HCEC 1CT (cell line): ENCODE measurements at places on chromosomes 7 and 10.

DNA sequence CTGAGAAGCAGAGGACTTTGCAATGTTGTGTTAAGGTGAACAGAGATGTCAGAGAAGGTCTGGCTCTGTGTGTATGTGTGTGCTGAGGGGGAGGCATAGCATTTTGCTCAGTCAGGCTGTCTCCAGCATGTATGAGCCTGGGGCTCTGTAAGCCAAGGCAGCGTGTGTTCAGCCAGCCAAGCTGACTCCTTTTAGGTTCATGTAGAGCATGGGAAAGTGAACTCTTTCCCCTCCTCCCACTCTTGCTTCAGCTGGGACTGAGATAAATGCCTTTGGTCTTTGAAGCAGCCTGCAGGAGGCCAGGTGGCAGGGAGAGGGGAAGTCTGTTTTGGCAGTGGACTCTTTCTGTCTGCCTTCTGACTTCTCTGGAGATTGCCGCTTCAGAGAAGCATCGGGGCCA is 3.8 kb downstream of the SFXN2 start:
- peak; percentile 20 for DNase-seq

DNA sequence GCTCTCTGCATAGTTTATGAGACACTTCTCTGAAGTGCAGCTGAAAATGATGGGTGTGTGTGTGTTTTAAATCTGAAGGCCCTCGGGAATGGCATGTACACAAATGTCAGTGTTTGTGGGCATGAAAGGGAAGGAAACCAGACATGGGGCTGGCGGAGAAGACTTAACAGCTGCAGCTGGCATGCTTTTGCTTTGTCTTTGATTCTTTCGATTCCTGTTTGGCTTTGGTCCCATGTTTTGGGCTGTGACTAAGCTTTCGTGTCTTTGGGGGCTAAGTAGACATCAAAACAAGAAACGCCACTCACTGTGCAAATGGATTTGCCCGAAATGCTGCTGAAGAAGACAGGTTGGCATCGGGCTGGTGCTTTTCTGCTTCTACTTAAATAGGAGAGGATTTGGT is 179.3 kb downstream of the PFKFB3 start:
- no peak for DNase-seq

DNA sequence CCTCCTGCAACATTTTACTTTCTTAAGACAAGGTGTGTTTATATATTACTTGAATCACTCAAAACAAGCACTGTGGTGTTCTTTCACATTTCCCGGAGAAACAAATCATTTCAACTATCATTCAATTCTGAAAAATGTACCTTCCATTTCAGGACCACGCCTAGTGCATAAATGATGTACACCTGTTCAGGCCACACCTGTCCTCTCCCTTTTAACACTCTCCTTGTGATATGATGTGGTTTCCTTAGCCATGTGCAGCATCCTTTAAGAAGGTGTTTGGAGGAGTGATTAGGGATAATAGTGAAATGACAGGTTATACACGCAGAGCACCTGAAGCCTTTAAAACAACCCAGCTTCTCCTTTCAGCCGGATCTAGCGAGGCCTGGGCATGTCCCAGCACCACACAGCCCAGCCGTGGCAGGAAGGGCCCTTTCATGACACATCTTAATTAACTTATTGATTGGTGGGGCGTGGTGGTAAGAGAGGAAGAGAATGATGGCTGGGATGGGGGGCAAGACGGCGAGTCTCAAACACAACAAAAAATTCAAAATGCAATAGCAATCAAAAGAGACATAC is 26.9 kb downstream of the ABLIM1 start:
- no peak for DNase-seq

DNA sequence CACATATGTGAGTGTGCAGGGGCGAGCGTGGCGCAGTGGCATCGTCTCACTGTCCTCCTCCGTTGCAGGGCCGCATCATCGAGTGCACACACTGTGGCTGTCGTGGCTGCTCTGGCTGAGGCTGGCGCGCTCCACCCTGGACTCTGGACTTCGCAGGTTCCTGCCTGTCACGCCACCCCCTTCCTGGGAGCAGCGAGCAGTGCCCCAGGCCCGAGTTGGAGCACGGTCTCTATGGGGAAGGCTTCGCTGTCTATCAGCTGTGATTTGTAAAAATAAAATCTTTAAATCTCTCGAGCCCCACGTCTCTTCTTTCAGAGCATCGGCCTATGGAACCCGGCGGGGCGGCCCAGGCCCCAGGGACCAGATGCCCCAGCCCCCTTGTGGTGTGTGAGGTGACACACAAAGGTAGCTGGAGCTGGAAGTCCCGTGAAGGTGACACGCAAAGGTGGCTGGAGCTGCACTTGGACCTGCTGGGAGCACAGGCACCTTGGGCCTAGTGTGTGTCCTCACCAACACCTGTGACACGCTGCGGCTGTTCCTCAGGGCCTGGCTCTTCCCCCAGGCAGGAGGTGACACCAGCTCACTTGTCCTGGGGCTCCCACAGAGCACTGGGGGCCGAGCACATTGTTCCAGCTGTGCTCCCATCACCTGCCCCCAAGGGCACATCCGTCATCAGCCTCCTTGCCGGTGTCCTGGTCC is 10.7 kb downstream of the BUD31 start:
- no peak for DNase-seq

DNA sequence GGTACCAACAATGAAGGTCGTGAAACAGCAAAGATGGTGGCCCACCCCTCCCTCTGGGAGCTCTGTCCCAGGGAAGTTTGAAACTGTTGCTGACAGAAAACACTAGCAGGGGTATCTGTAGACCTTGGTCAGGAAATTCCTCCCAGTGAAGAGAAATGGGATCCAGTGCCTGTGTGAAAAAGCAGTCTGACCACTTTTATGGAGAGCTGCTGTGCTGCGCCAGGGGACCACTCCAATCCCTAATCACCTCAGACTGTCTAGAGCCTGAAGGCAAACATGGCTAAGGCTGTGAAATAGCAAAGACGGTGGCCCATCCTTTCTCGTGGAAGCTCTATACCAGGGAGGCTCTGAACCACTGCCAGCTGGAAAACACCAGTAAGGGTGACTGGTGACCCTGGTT is 38.3 kb upstream of the TMEM140 start:
- DNase-seq, result no peak

DNA sequence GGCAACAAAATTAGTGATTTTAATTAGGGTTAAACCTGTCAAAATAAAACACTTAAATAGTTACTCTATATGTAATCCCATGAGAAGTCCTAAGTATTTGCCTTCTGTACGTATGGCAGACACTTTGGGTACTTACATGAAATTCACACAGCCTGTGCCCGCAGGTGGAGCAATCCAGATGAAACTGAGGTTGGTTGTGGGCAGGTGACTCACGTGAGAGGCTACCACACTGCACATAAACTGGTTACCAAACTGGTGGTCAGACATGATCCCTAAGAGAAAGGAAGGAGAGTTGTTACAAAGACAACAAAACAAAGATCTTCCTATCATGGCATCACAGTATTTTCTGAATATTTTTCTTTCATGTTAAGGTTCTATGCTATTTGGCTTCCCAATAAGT is 156.1 kb downstream of the RELN start:
- DNase-seq, result no peak

GRCh38 chr10:30056281-30056680 is 3.1 kb downstream of the JCAD start:
- DNase-seq, result no peak

GRCh38 chr7:110841840-110842545 is 248.9 kb upstream of the LRRN3 start:
- DNase-seq, result no peak

DNA sequence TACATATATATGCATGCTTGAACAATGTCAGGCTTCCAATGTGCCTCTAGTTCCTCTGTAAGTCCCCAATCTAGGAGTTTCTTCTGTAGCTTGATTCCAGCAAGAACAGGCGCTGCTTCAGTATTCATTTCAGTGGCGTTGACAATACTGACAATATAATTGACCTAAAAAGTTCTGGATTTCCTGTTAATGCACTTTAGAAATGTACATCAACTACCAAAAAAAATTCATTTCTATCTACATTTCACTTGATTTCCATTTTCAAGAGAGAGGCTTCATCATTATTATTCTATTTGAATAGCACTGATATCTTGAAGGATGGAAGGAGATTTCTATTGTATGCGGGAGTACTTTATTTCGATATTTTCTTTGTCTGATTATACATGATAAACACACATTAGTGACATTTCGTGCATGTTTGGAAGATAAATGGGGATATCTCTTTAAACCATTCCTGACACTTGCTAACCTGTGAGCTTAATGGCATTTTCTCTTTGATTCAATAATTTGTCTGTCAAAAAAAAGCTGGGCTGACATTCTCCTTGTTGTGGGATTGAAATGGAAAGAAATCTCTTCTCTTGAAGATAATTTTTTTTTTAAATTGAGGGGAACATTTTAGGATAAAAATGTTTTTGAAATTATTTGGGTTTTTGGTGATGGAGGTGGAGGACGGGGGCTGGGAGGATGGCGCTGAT is 568.2 kb downstream of the LRMDA start:
- no peak for DNase-seq

- DNase-seq, result no peak
Observed at GRCh38 chr7:106070567-106071254, 41.4 kb downstream of the SYPL1 start.

- DNase-seq, result no peak
Observed at GRCh38 chr10:4093438-4093837, 308.4 kb upstream of the KLF6 start.

DNA sequence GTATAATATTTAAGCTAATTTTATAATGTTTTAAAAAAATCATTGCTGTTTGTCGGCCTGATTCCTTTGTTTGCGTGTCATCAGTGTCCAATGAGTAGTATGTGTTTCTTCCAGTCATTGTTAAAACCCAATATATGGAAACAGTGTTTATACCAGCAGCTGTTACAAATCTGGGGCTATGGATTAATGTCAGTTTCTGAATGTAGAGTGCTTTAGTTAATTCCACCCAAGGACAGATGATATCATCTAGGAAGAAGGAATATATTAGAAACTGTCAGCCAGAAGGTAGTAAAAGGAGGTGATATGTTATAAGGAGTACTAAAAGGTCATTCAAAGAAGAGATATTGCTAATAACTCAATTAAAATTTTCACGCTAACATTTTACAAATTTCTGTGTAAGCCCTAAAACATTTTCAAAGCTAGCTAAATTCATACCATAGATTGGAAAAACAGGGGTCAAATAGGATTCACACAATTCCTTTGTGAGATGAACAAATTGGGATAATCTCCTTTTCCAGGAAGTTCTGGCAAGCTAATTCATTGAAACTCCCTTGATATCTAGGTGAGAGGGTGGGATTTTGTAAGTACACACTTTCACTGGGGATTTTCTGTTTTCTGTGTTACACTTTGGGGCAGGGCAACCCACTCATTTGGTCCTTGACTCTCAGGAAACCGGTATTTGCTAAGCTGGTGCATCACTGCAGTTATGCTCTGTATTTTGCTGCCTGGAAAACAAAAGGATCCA is 448.8 kb downstream of the LRMDA start:
- no peak for DNase-seq

DNA sequence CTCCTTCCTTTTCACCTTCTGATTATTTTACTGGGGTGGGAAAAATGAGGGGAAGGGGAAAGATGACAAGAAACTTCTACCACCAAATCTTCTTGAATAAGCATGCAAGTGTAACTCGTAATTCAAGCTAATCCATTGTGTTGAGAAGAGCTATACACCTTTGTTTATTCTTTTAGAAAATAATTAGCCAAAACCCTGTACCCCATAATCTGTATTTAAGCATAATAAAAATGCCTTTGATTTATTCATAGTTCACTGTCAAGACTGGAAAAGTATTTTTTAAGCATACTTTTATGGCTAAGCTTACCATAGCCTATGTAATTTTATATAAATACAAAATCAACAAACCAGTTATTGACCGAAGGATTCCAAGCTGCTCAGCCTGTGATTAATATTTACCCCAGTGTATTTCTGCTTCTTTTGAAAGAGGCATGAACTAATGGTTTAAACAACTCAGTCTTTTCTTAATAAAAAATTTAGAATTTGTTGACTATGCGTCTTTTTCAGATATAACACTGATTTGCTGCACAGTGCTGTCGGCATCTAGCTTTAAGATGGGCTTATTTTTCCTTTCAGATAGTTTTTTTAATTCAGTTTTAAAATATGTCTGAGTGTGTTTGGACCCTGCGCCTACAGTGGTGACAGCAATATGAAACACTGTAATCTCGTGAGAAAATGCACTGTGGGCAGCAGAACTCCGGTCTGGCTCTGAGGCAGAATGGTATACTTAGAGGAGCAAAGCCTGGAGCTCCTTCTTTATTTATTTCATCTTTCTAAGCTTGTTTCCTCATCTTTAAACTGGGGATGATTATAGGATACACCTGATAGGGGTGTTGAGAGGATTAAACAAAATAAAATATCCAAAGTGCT is 238.8 kb upstream of the LRGUK start:
- no peak for DNase-seq

- no peak for DNase-seq
Observed at GRCh38 chr10:15469111-15469510, 98.0 kb upstream of the FAM171A1 start.

DNA sequence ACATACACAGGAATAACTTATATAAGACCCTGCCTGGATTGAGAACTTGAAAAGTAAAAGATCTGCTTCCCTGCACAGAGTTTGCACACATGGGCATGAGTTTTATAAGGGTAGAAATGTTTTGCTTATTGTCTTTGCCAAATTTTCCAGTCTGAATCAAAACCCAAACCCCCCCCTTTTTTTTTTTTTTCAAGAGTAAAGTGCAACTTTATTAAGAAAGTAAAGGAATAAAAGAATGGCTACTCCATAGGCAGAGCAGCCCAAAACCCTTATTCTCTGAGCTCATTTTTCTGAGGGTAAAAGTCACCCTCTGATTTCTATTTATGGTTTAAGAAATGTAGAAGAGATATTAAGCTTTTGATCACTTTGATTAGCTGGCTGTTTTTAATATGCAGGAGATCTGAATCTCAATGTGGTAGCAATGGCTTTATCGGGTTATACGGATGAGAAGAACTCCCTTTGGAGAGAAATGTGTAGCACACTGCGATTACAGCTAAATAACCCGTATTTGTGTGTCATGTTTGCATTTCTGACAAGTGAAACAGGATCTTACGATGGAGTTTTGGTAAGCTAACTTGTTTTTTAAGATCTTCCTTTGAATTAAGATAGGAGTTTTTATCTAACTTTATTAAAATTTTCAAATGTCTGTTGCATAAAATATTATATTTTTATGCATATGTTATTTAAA is 18.7 kb downstream of the MIOS start:
- DNase-seq, result no peak

GRCh38 chr7:148914208-148914777 is 30.2 kb upstream of the EZH2 start:
- peak; percentile 72 for DNase-seq

GRCh38 chr7:80794631-80795573 is 123.9 kb downstream of the SEMA3C start:
- no peak for DNase-seq

- no peak for DNase-seq
Observed at GRCh38 chr10:114956466-114956865, 18.5 kb downstream of the TRUB1 start.

- no peak for DNase-seq
Observed at GRCh38 chr10:117139581-117140524, 1.8 kb upstream of the VAX1 start.

GRCh38 chr10:33638374-33638773 is 303.9 kb upstream of the NRP1 start:
- DNase-seq, result no peak

- DNase-seq, result peak; percentile 49
Observed at GRCh38 chr10:22615819-22616499, 98.4 kb downstream of the PIP4K2A start.

GRCh38 chr7:95577137-95577536 is 19.2 kb downstream of the PDK4 start:
- DNase-seq, result no peak
